ENCODE measurements at places on chromosomes 13 and 19.

GRCh38 chr13:60120617-60121336 lies 43.0 kb downstream of the DIAPH3 start:
- no peak for DNase-seq

DNA sequence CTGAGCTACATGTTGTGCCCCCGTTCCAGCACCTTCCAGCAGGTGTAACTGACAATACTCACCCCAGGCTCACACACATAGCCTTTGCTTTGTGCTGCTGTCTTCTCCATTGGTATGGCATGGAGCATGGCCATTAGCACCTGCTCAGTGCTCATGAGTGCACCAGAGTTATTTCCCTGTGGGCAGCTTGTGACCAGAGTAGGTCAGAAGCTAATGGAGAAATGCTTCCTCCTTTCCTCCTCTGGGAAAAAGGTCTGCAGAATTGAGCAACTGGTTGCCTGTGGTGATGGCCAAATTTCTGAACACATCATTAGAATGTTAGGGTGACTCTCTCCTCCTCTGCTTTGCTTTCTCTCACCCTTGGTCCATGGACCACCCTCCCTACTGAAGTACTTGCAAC lies 344.5 kb upstream of the TMTC4 start:
- DNase-seq = no peak

DNA sequence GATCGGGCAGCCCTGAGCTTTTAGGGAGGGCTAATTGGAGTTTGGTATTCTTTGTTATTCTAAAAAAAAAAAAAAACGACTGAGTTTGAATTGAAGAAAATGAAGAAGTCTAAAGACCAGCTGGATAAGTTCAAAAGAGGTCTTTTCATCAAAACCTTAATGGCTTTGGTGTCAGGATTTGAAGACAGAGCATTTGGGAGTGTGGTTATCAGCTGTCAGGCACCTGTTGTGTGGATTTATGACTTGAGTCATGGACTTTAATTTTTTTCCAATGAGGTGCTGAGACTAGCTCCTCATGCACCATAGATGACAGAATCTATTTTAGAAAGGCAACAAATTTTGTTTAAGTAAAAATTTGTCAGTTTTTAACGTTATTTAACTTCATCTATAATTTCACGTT lies 72.5 kb downstream of the FREM2 start:
- DNase-seq = no peak

GRCh38 chr19:16571822-16572331 lies 338 bp downstream of the SLC35E1 start:
- peak; percentile 46 for DNase-seq

DNA sequence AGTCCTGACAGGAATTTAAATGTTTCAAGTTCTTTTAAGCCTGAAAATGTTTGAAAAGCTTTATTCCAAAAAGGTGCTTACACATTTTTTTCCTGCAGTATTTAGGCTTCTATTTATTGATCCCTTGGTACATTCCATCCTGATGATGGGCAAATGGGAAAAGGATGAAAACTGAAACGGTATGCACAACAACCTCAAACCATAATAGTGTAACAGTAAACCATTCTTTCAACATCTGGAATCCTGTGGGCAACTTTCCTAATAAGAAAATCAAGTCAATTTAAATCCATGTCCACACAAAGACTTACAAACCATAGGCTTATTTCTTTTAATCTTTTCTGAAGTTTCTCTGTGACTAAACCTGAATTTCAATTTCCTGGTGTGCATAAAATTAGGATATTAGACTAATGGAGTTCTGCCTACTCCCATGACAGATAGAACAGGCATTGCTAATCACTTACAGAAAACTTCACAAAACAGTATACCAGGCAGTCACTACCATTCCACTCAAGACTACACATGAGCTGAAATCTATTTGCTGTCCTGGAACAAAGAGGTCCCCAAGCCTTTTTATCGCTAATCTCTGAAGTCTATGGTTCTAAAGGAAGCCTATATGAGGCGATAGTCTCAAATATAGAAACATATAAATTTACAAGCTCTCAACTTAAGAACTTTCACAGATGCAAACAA lies 103.3 kb downstream of the DLEU7 start:
- no peak for DNase-seq

GRCh38 chr19:4511300-4512054 lies 6.8 kb downstream of the PLIN4 start:
- DNase-seq = no peak

DNA sequence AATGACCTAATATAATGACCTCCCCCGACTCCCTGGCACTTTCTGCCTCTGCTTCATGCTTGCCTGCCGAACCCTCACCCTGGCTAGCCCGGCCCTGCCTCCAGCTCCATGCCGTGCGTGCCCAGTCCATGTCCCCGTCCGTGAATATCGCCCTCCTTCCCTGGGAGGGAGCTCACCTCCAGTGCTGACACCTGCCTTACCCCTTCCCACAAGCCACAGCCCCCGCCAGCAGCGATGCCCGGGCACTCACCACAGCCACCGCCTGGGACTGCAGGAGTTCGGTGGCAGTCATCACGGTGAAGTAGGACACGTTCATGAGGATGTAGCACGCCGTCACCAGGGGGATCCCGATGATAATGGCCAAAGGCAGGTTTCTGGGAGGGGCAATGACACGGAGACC lies 10.0 kb downstream of the SLC7A9 start:
- DNase-seq = no peak

GRCh38 chr19:46471116-46471733 lies at the start of gene PNMA8A:
PNMA8A (minus strand) TSS chr19:46471563; CDS start chr19:46471035, 528 bp downstream.
- peak; percentile 95 for DNase-seq

DNA sequence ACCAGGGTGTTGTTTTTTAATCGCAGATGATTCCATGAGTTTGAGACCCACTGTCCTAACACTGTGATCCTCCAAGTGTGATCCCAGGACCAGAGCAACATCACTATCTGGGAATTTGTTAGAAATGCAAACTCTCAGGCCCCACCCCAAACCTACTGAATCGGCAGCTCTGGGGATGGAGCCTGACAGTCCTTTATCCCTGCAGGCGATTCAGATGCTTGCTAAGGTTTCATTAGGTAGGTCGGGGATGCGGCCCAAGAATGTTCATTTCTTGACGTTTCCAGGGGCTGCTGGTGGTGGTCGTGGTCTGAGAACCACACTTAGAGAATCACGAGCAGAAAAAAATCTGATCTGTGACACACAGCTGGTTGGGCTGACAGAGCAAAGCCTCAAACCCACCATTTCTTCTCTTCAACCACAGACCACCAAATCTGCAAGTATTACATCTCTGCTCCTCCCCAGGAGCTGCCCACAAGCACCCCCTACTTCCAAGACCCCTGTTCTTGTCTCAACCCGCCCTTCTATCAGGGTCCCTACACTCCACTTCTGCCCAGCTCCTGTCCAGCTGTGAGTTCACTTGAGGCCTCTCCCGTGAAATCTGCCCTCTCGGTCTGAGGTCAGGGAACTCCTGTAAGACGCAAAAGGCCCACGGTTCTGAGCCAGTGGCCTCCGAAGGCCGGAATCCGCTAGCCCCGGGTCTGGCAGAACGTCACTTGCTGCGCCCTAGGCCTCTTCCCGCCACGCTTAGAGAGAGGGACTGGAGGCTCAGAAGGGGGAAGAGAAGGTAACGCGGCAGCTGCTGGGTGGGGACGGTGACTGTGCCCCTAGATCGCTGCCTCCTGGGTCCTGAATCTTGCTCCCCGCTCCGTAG lies 1.1 kb upstream of the FARP1 start:
- peak; percentile 62 for DNase-seq

DNA sequence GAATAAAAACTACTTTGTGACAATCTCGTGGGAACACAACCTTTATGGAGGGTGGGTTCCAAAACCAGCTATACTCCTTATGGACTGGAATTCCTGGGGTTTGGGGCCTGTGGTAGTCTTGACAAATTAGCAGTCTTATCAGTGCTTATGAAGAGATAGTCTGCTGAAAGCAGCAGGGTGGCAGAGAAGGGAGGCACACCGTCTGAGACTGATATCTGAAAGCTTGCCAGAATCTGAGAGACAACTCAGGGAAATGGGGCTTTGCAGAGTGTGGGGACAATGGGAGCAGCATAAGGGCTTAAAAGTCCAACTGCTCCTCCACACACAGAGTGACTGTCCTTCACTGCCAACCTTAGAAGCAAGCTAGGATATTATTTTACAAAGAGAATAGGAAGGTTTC lies 95.9 kb downstream of the UGGT2 start:
- no peak for DNase-seq

GRCh38 chr13:72850959-72851677 lies 69.2 kb downstream of the PIBF1 start:
- DNase-seq = peak; percentile 3

GRCh38 chr19:2484178-2484937 lies 8.4 kb downstream of the GADD45B start:
- no peak for DNase-seq

DNA sequence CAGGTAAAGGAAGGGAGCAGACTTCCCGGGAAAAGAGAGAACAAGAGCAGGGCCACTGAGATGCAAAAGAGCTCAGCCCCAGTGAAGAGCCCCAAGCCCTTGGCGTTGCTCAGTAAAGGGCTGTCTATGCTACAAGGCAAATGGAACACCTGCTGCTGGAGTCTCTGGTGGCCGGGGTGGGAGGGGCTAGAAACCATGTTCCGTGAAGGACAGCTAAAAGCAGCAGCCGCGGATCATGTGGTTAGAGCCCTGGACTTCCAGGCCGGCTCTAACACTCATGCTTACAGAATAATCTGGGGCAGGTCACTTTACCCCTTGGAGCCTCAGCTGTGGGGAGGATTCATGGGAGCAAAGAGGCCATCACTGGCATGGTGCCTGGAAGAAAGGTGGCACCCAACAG lies 17.8 kb downstream of the POU2F2 start:
- peak; percentile 18 for DNase-seq

DNA sequence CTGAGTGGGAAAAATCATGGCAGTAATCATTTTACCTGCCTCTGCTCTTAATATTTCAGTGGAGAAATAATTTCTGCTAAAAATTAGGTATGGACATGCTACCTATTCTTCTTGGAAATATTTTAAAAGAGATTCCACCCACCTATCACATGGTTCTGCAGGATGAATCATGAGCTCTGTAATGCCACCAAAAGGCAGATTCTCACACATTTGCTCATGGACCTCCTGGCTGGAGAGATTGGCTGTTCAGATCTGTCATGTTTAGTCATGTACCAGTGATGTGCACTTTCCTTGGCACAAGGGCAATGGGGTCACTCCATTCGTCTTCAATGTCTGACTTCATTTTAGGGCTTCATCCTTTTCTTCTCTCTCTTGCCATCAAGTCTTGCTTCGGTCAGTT lies 101.8 kb upstream of the MBNL2 start:
- no peak for DNase-seq

DNA sequence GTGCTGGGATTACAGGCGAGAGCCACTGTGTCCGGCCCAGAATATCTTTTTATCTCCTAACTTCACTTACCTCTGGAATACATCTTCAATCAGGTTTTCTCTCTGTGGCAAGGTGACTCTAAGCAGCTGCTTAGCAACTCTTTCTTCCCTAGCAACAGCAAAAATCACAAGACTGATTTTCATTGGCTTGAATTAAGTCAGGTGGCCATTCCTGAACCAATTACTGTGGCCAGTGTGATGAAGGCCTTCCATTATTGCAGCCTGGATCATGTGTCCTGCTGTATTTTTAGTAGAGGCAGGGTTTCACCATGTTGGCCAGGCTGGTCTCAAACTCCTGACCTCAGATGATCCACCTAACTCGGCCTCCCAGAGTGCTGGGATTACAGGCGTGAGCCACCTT lies 9.0 kb upstream of the LTBP4 start:
- peak; percentile 56 for DNase-seq

- peak; percentile 19 for DNase-seq
Observed at GRCh38 chr19:31350693-31351055, 1.4 kb upstream of the TSHZ3 start.

DNA sequence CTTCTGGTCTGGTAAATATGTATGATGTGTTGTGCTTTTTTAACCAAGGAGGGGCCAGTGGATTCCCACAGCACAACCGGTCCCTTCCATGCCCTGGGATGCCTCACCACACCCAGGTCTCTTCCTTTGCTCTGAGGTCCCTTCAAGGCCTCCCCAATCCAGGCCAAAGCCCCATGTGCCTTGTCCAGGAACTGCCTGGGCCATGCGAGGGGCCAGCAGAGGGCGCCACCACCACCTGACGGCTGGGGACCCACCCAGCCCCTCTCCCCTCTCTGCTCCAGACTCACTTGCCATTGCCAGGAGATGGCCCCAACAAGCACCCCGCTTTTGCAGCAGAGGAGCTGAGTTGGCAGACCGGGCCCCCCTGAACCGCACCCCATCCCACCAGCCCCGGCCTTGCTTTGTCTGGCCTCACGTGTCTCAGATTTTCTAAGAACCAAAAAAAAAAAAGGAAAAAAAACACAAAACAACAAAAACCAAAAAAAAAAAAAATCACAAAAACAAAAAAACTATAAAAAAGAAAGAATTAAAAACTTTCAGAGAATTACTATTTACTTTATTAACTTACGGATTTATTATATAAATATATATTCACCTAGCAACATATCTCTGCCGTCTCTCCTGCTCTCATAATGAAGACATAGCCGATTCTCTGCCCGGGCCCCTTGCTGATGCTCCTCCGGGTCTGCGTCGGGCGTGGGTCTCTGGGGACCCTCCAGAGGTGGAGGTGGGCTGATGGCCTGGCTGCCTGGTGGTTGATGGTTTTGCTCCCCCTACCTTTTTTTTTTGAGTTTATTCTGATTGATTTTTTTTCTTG lies 14.4 kb downstream of the CAPN12 start:
- peak; percentile 88 for DNase-seq

DNA sequence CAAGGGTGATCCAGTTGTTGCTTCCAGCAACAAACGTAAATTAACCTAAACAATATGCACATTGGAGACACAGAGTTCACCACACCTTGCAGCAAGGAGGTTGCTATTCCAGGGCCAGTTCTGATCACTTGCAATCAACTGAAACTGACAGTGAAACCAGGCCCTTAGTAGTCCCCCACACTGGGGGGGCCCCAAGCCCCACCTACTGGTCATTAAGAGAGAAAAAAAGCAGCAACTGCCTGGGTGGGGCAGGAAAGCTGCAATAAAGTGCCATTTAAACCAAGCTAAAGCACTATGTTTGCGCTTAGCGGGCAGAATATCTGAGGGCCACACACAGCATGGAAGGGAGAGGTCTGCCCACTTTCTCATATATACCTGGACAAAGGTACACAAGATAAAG lies 51.5 kb downstream of the ATP7B start:
- no peak for DNase-seq

DNA sequence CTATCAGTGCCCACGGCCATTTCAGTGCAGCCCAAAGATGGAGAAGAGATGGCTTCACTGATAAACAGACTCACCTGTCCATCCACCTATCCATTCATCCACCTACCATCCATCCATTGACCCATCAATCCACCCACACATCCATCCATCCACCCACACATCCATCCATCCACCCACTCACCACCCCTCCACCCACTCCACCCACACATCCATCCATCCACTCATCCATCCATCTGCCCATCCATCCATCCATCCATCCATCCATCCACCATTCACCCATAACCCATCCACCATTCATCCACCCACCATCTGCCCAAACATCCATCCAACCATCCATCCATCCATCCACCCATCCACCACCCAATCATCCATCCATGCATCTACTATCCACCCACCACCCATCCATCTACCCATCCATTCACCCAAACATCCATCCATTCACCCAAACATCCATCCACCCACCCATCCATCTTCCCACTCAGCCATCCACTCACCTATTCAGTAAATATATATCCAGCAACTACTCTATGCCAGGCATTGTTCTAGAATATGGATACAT lies 31.6 kb upstream of the ZNRF4 start:
- no peak for DNase-seq
